ENCODE measurements at places on chromosomes 12 and 14. TPM values are rescaled to one million over a fixed set of nuclear protein-coding genes. Genes with fewer than 3 reads are reported as not detected.

- no peaks in the 10 kb centered on the region for H3K36me3 ChIP-seq
- no peaks in the 10 kb centered on the region for H3K27me3 ChIP-seq
- H3K4me1 ChIP-seq = no peaks in the 10 kb centered on the region
Observed at GRCh38 chr14:86788224-86788623, 1204.8 kb downstream of the GALC start.

DNA sequence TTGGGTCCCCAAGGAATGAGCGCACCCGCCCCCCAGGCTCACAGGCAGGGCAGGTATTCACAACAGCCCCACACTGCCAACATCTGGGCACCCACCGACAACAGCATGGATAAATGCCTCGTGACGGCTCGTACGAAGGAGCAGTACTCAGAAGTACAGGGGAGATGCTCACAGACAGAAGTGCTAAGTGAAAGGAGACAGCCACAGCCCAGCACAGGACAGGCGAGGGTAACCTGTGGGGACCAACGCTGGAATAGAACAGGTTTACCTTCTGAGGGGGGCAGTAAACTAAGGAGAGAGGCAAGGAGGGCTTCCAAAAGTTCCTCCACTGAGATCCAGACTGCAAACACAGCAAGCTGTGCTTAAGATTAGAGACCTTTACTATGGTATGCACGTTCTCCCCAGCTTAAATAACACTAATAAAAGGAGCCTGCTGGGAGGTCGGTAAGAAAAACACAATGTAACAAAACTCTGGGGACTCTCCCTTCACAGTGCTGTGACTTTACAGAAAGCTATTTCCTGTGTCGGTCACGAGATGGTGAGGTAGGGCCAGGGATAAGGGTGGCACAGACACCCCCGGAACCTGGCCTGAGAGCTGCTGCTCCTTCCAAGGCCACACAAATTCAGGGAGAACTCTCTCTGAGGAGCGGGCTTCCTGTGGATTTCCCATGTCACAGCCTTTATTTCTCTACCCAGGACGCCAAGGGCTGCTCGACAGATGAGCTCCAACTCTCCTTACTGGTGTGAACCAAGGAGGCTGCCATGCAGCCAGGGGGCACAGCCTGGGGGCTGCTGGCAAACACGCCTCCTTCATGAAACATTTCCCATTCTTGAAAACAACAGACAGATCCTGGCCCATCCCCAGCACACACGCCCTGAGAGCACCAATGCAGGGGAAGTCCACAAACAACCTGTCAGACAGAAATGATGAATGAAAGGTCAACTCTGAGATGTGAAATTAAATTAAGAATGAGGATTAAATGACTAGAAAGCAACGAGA is 26.3 kb downstream of the SLC15A4 start:
- peaks cover 4% of the 10 kb centered on the region for H3K4me1 ChIP-seq
- no peak overlapping the region for H3K4me3 ChIP-seq
- peaks cover 17% of the 10 kb centered on the region for H3K36me3 ChIP-seq
- no peaks in the 10 kb centered on the region for H3K27me3 ChIP-seq
- H3K27ac ChIP-seq = no peak overlapping the region

- no peaks in the 10 kb centered on the region for H3K36me3 ChIP-seq
- no peak overlapping the region for H3K27ac ChIP-seq
- H3K4me3 ChIP-seq = no peak overlapping the region
- H3K27me3 ChIP-seq = no peaks in the 10 kb centered on the region
Observed at GRCh38 chr14:29804481-29805266, 123.0 kb downstream of the PRKD1 start.

BCL11B gene
- under 0.01 TPM for total RNA-seq

DNA sequence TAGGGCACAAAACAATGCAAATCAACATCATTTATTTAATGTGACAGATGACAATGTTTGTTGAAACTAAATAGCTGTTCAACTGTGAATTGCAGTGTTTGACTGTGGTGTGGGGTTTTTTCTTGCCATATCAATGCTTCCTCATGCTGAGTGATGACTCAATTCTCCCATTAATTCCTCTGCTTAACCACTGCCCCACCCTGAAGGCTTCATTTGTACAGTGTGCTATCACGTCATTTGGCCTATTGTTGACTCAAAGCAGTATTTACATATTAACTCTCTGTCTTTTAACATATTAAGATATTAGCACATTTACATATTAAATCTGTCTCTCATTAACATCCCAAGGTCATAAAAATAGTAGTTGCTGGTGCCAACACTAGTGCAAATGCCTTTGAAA is 164.8 kb upstream of the NRXN3 start:
- no peak overlapping the region for H3K4me3 ChIP-seq
- no peaks in the 10 kb centered on the region for H3K36me3 ChIP-seq
- H3K4me1 ChIP-seq = no peaks in the 10 kb centered on the region
- DNase-seq = peak; percentile 94
- no peaks in the 10 kb centered on the region for H3K27me3 ChIP-seq
- H3K27ac ChIP-seq = no peak overlapping the region

TNFRSF1A gene
- total RNA-seq = 157 TPM

DNA sequence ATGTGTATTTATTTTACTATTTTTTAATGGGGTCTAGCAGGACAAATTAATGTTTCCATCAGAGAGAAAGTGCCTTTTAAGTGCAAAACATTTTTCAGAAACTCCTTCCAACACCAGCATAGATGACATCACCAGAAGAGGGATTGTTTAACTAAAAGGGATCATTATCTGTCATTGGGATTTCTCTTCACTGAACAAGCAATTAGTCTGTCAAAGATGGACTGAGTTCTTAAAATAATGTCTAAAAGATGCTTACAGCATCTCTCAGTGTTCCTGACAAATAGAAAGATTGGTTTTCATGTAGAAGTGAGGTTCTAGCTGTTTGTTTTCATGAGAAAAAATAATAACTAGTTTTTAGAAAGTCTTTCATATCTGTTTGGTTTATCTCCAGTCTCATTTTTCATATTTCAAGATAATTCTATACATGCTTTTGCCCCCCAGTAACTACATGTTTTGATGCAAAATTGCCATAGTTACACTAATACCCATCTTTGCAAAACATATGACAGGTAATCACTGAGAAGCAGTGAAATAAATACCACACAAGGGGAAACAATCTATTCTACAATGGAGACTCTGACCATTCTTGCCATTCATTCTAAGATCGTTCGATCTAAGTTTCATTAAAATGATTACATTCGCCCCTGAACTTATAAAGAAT is 850.3 kb downstream of the GALC start:
- no peak overlapping the region for H3K4me3 ChIP-seq
- H3K27ac ChIP-seq = no peak overlapping the region
- H3K36me3 ChIP-seq = no peaks in the 10 kb centered on the region
- no peaks in the 10 kb centered on the region for H3K27me3 ChIP-seq
- no peak for DNase-seq
- no peaks in the 10 kb centered on the region for H3K4me1 ChIP-seq

- H3K27ac ChIP-seq = no peak overlapping the region
- H3K36me3 ChIP-seq = no peaks in the 10 kb centered on the region
- DNase-seq = no peak
Observed at GRCh38 chr14:24952851-24953666, 96.9 kb downstream of the STXBP6 start.

DNA sequence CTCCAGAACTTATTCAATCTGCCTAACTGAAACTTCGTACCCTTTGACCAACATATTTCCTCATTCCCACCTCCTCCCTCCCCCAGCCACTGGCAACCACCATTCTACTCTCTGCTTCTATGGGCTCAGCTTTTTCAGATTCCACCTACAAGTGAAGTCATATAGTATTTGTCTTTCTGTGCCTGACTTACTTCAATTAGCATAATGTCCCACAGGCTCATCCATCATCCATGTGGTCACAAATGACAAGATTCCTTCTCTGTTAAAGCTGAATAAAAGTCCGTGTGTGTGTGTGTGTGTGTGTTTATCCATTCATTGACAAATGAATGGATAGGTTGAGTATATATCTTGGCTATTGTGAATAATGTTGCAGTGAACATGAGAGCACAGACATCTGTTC is 1.3 kb upstream of the C14orf39 start:
- no peak overlapping the region for H3K27ac ChIP-seq
- H3K36me3 ChIP-seq = no peaks in the 10 kb centered on the region
- H3K4me1 ChIP-seq = no peaks in the 10 kb centered on the region
- H3K27me3 ChIP-seq = peaks cover 10% of the 10 kb centered on the region
- no peak for DNase-seq

- H3K27ac ChIP-seq = no peak overlapping the region
- peak; percentile 66 for DNase-seq
Observed at GRCh38 chr12:53287741-53288216, 7.6 kb upstream of the PFDN5 start.

OR5AU1 gene
- not detected for total RNA-seq

GRCh38 chr14:33774723-33775470 is 176.0 kb downstream of the EGLN3 start:
- H3K4me1 ChIP-seq = no peaks in the 10 kb centered on the region
- no peaks in the 10 kb centered on the region for H3K27me3 ChIP-seq
- no peak overlapping the region for H3K27ac ChIP-seq
- H3K4me3 ChIP-seq = no peak overlapping the region
- H3K36me3 ChIP-seq = no peaks in the 10 kb centered on the region
- peak; percentile 18 for DNase-seq

DNA sequence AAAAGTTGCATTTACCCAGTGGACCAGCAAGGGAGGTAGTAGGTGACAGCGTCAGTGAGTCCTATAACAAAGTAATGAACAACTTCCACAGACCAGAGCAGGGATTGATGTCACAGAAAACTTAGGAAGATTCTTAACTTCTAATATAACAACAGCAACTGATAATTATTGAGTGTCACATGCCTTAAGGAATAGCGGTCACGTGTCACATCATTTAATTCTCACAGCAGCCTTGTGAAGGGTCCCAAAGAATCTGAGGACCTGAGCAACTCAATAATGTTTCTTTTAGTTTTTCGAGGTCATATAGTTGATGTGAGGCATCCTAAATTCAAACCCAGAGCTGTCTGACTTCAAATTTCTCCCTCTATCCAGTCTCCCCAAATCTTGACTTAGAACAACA is 422.2 kb downstream of the EGLN3 start:
- H3K36me3 ChIP-seq = no peaks in the 10 kb centered on the region
- no peak for DNase-seq
- no peaks in the 10 kb centered on the region for H3K27me3 ChIP-seq
- H3K4me3 ChIP-seq = no peak overlapping the region
- H3K27ac ChIP-seq = no peak overlapping the region
- H3K4me1 ChIP-seq = no peaks in the 10 kb centered on the region

TSPAN19 gene
- not detected for total RNA-seq

PTGER2 gene
- 30.0 TPM for total RNA-seq

GRCh38 chr14:81363746-81364378 is 36.3 kb downstream of the STON2 start:
- no peaks in the 10 kb centered on the region for H3K27me3 ChIP-seq
- H3K4me1 ChIP-seq = no peaks in the 10 kb centered on the region
- DNase-seq = no peak
- no peak overlapping the region for H3K27ac ChIP-seq

GRCh38 chr12:111327474-111327873 is 41.4 kb downstream of the PHETA1 start:
- H3K27me3 ChIP-seq = no peaks in the 10 kb centered on the region
- no peak overlapping the region for H3K27ac ChIP-seq
- no peak overlapping the region for H3K4me3 ChIP-seq
- H3K36me3 ChIP-seq = no peaks in the 10 kb centered on the region
- DNase-seq = no peak

- no peak overlapping the region for H3K27ac ChIP-seq
- H3K27me3 ChIP-seq = no peaks in the 10 kb centered on the region
- no peaks in the 10 kb centered on the region for H3K36me3 ChIP-seq
- H3K4me1 ChIP-seq = no peaks in the 10 kb centered on the region
- DNase-seq = peak; percentile 96
Observed at GRCh38 chr12:20451761-20452160, 83.4 kb downstream of the PDE3A start.

GRCh38 chr14:34732802-34733201 is 18.4 kb upstream of the CFL2 start:
- no peaks in the 10 kb centered on the region for H3K36me3 ChIP-seq
- no peaks in the 10 kb centered on the region for H3K27me3 ChIP-seq
- no peak for DNase-seq
- H3K4me3 ChIP-seq = no peak overlapping the region
- H3K4me1 ChIP-seq = no peaks in the 10 kb centered on the region

DNA sequence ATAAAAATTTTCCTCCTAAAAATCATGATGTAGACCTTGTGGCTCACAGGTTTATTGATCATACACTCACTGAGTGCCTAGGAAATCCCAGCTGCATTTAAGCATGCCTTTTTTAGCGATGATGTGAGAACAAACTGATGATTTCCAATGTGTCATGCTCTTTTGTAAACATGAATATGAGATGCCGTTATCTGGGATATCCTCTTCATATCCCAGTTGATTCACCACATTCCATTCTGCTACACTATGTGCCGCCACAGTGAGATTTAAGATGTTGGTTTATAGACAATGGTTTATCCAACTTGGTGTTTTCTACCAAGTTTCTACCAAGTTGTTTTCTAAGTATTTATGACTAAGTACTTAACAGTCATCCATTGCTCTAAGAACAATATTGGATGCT is 5.2 kb downstream of the OR4E1 start:
- DNase-seq = no peak
- no peaks in the 10 kb centered on the region for H3K27me3 ChIP-seq
- H3K4me1 ChIP-seq = no peaks in the 10 kb centered on the region
- H3K27ac ChIP-seq = no peak overlapping the region

HOXC12 gene
- not detected for total RNA-seq

GRCh38 chr14:79137045-79137430 is 966.9 kb downstream of the NRXN3 start:
- H3K27ac ChIP-seq = no peak overlapping the region
- no peaks in the 10 kb centered on the region for H3K27me3 ChIP-seq
- DNase-seq = no peak
- H3K36me3 ChIP-seq = no peaks in the 10 kb centered on the region
- no peak overlapping the region for H3K4me3 ChIP-seq
- no peaks in the 10 kb centered on the region for H3K4me1 ChIP-seq

Measured in fibroblast of lung (primary cell).